ENCODE measurements at places on chromosomes 11 and 22.

DNA sequence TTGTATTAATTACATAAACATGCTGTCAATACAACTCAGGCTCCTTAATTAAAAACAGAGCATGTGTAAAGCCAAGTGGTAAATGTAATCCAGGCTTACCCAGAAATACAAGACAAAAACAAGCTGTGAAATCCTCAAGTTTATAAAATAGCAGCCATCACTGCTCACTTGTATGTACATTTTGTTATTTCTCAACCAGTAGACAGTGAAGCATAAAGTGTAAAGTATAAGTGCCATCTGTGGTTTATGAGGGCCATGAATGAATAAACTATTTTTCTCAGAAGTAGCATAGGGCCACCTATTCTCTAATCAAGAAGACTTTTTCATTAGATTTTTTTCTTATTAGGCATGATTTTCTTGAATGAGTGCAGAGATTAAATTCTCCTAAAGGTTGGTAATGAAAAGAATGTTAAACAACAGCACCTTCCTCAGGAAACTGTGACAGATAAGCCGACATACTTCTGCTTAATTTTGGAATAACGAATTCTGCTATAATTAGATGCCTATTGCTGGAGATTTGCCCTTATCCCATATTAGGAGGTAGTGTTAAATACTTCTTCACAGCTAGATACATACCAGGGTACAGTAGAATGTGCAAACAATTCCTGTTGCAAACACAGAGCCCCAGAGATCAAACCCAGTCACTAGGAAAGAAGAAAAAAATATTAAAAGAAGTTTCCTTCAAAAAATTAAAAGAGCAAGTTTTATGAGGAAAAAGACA is 13.0 kb downstream of the SLC5A12 start:
- no peak for DNase-seq

DNA sequence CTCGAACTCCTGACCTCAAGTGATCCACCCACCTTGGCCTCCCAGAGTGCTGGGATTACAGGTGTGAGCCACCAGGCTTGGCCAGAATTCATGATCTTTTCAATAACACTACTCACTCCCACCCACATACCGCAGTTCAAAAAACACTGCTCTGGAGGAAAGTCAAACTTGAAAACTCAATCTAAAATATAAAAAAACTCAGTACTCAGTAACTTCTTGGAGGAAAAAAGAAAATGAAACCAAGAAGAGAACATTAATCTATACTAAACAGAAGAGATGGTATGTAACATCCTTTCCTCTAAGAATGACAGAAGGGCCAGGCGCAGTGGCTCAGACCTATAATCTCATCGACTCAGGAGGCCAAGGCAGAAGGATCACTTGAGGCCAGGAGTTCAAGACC is 58.3 kb downstream of the MRTFA start:
- DNase-seq: no peak

GRCh38 chr22:37708580-37709444 is 12.0 kb downstream of the TRIOBP start:
- no peak for DNase-seq

DNA sequence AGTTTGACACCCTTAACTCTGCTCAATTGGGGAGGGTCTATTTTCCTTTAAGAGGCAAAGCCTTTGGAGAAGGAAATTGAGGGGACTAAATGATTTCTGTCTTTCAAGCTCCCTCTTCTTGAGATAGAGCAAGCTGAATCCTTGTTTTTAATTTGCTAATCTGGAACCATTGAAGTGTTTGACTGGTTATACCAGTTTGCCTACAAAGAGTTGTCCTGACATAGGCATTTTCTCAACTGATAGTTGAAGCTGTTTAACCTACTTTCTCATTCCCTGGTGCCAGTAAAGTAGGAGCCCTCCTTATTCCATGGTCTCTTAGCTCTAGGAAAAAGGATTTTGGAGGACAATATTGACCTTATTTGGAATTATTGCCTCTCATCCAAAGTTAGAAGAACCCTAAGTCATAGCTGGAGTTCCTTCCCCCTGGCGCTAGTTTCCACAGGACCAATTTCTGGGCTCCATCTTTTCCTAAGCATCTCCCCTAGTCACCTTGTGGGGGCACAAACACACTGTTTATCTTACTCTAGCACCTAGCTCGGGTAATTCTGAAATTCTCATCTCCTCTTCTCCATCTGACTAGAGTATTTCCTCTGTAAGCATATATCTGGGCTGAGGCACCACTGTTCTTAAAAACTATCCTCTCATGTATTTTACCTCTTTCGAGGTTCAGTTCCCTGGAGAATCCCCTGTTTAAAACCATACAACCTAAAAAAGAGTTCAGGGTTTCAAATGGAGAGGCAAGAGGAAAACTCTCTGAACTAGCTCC is 7.4 kb downstream of the ZDHHC5 start:
- no peak for DNase-seq

- DNase-seq: no peak
Measured at GRCh38 chr11:17513853-17514252, 30.4 kb downstream of the USH1C start.

- no peak for DNase-seq
Measured at GRCh38 chr11:9264316-9265210, 587 bp downstream of the DENND5A start.

- peak; percentile 51 for DNase-seq
Measured at GRCh38 chr11:109422870-109423465, 978 bp downstream of the C11orf87 start.

DNA sequence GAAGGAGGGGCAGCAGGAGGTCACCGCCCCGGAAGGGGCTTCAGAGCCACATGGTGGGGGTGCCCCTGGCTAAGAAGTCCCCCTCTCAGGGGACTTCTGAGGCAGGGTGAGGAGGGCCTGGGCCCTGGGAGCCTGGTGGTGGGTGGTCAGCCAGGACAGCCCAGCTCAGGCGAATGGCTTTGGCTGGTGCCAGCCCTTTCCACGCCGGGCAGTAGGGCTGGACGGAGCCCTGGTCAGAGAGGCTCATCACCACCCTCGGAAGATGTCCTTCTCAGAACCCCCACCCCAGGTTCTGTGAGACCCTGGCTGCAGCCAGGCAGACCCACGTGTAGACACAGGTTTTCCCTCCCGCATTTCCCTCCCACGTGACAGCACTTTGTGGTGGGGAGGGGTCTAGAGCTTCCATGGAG is 35.9 kb downstream of the OSBPL5 start:
- no peak for DNase-seq

DNA sequence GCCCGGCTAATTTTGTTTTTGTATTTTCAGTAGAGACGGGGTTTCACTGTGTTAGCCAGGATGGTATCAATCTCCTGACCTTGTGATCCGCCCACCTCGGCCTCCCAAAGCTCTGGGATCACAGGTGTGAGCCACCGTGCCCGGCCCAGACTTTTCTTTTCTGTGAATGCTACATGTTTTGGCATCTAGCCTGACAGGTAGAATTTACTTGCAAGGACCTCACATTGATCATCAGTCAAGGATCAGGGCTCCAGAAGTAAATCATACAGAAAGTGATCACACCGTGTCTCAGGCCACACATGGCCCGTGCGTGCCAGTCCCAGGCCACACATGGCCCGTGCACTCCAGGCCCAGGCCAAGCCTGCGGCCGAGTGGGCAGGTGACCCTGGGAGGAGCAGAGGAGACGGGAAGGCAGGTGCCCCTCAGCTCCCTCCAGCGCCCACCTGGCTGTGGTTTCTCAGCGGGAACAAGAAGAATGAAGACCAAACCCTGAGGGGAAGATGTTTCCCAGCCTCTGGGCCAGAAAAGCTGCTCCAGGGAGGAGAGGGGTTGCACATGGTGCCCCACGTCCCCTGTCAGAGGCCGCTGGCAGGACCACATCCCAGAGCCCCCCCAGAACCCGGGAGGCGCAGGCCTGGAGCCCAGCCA is 76.2 kb downstream of the BRD1 start:
- no peak for DNase-seq

DNA sequence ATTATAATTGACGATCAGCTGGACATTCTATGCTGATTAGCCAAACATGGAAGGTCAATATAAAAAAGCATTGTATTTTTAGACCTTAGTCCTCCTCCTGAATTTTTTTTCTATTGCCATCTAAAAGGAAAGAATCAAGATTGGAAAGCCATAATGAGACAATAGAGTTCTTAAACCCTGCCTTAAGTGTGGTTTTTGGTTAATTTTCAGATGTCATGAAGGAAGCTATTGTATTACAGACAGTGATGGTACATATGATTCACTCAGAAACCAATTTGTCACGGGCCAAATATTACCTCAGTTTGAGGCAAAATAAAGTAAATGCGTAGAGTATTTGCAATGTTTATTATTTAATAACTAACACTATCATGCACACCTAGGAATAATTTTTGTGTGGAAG is 1164.0 kb upstream of the RAG2 start:
- DNase-seq: no peak

GRCh38 chr22:35150183-35151107 is 84.5 kb downstream of the ISX start:
- peak; percentile 27 for DNase-seq

GRCh38 chr11:73382747-73383146 is 6.5 kb downstream of the RELT start:
- no peak for DNase-seq

- peak; percentile 23 for DNase-seq
Measured at GRCh38 chr22:24430431-24431308, 3.3 kb downstream of the ADORA2A start.

DNA sequence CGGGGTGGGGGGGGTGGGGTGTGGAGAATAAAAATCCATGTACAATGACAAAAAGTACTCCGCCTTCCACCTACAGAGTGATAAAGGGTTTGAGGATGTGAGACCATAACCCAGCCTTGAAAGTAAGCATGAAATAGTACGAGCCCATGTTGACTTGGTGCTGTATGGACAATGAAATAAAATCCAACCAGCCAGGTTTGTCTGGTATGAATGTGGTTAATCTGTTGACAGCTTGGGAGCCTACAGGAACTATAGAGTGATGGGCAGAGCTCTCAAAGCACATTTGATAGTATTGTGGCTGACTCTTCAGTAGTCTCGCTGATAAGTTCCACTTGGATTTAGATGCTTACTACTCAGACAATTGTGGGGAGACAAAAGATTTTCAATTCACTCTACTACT is 48.8 kb upstream of the CD44 start:
- no peak for DNase-seq

DNA sequence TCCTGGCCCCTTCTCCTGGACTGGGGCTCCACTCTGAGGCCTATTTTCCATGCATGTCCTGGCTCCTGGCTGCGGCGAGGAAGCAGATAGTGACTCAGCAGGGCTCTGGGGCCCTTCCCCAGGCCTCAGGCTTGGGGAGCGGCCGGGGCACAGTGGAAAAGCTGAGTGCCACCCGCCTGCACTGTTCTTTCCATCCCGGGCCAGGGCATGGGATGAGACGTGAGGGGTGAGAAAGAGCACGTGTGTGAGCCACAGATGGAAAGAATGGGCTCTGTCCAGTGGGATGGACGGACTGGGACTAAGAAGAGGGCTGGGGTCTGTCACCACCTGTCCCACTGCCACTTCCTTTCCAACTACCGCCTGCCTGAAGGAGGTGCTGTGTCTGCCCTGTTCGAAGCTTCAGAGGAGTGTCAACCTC is 12.8 kb downstream of the SLC37A2 start:
- no peak for DNase-seq

DNA sequence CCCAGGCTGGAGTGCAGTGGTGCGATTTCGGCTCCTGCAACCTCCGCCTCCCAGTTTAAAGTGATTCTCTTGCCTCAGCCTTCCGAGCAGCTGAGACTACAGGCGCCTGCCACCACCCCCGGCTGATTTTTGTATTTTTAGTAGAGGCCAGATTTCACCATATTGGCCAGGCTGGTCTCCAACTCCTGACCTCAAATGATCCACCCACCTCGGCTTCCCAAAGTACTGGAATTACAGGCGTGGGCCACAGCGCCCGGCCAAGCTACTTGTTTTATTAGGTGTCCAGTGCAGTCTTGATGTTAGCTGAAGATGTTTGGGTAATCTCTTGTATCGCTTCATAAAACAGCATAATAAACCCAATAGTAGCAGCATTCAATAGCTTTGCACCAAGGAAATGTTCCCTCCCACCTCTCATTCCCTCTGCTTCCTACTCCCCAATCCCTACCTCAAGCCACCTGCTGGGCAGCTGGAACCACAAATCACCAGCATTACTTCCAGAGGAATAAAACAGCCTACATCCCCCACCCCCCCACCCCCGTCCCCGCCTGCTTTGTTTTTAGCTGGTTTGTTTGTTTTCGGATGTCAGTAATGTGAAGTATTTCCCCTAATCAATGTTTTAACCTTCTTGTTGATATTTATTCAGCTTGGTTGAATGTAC is 11.0 kb upstream of the GRIK4 start:
- no peak for DNase-seq

GRCh38 chr11:10751581-10751940 is 515 bp downstream of the CTR9 start:
- DNase-seq: no peak
